ENCODE measurements at places on chromosomes 3 and 15.

DNA sequence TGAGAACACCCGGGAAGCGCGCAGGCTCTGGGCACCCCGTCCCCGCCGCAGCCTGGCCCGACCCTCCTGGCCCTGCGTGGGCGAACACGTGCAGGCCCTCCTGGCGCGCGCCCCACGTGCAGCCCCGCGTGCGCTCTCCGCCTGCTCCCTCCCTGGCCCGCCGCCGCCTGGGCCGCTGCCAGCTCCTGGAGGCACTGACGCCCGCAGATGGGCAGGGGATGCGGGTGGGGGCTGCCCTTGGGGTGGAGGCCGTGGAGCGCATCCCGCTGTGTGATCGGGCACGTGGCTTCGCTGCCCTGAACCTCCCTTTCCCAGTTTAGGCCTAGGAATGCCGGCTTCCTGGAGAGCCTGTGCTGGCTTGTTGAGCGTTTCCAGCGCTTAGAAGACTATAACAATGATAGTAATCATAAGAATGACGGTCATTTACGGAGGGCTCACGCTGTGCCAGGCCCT lies 104.6 kb upstream of the SLC6A6 start:
- no peak for DNase-seq

DNA sequence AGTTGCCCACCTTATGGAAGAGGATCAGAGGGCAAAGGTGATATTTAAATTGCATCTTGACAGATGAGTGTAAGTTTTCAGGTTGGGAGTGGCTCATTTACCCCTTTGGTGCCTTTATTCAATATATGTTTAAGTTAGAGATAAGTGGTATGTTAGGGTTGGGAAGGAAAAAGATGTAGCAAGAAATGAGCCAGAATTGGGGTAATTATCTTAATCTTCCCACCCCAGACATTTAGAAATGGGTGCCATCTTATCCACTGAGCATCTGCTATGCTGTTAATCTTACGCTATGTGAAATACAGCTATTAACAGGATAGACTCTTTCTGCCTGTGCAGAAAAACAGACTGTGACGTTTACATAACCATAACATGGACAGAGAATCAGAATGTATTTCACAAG lies 6.3 kb downstream of the CMTM7 start:
- no peak for DNase-seq

- DNase-seq, result no peak
These were observed 667.9 kb upstream of the CFAP20DC start for GRCh38 chr3:59717679-59718205.

- DNase-seq, result no peak
These were observed 73.5 kb downstream of the VGLL4 start for GRCh38 chr3:11570251-11570650.

DNA sequence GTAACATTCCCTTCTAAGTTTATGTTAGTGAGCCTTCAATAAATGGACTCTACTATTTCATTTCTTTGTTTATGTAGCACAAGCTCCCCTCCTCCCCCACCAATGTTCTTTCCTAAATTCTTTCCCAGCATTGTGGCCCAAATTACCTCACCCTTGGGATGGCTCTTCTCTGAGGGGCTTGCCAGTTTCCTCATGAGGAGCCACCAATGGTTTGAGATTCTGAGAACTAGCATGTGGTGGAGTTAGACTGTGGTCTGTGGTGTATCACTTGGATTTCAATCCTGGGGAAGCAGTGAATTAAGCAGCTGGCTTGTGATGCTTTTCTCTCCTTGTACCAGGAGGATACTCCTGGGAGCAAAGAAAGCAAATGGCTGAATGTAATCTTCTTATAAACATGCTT lies 50.0 kb upstream of the NPHP3 start:
- DNase-seq, result peak; percentile 78

DNA sequence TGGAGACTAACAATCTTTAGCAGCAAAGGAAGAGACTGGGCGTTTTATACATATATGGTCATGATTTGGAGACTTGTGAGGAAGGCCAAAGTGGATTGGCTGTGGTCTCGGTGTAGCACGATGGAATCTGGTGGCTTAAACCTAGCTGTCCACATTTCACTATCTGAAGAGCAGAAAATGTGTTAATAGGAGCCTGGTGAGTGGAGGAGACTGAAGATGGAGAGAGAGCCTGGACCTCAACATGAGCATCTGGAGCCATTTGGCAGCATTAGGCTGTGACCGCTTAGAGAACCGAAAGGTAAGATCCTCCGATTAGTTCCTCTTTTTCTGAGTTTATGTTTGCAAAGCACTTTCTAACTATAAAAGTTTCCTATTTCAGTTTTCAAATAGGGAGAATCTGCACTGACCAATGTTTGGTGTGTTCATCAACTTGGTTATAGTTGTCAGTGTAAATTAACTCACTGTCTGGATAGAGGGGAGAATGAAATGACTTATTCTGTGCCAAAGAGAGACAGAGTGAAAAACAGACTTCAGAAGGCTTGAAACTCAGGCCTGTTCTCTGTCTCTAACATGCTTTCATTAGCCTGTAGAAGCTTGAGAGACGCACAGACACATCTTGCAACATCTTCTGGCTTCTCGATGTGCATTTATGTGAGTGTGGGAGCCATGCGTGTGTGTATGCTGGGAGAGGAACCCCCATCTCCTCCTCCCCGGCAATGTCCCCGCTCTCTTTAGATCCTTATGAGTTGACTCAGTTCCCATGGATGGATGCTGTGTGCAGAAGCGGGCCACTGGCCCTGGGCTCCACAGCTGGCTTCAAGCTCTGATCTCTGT lies 244.7 kb upstream of the TBL1XR1 start:
- DNase-seq, result no peak

All from SK-N-DZ (cell line).